Bronchial smooth muscle cell (primary cell): ENCODE measurements at places on chromosomes 6 and 20. TPM values are rescaled to one million over a fixed set of nuclear protein-coding genes. Genes with fewer than 3 reads are reported as not detected.

Gene BMP7
- not detected in 2 replicates for total RNA-seq

Gene SLC35F1
- total RNA-seq, result under 0.01 TPM in 1 of 2 replicates, not detected in the other

Gene HLA-DRB5
- total RNA-seq, result not detected in 2 replicates

Gene EYA2
- total RNA-seq, result 2.4 and 12.0 TPM in 2 replicates

Gene DDO
- total RNA-seq, result 0.09 and 0.47 TPM in 2 replicates

Gene ID4
- total RNA-seq, result 6.7 and 14.2 TPM in 2 replicates
